ENCODE measurements at places on chromosomes 3 and 15.

DNA sequence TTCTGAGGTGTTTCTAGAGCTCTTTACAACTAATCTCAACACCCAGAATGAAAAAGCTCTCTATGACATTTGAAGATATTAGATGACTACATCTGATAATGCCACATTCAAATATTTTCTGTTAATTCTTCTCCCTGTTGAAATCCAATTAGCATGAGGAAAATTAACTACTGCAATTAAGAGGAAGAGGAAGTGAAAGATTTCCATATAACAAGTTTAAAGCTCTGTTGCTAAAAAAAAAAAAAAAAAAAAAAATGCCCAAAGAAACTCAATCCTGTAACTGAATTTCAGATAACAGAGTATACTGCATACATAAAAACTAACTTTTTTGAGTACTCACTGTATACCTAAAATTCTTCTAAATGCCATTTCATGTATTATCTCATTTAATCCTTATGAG, 109.8 kb downstream of the TNIK start:
- DNase-seq, result no peak

DNA sequence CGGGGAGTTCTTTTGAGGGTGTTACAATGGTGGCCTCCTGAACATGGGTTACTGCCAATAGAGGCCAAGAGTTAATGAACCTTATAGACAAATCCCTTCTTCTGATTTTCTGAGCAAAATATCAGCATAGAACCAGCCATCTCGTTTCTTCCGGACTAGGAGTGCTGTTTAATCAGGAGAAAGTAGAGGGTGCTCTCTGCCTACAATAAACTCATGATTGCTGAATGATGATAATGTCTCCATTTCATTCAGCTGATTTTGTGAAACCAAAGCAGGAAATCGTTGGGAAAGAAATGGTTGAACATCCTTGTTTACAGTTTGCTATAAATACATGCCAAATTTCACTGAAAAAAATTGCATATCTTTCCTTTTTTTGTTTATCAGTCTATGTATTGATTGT, 142.8 kb upstream of the PLSCR5 start:
- peak; percentile 32 for DNase-seq

DNA sequence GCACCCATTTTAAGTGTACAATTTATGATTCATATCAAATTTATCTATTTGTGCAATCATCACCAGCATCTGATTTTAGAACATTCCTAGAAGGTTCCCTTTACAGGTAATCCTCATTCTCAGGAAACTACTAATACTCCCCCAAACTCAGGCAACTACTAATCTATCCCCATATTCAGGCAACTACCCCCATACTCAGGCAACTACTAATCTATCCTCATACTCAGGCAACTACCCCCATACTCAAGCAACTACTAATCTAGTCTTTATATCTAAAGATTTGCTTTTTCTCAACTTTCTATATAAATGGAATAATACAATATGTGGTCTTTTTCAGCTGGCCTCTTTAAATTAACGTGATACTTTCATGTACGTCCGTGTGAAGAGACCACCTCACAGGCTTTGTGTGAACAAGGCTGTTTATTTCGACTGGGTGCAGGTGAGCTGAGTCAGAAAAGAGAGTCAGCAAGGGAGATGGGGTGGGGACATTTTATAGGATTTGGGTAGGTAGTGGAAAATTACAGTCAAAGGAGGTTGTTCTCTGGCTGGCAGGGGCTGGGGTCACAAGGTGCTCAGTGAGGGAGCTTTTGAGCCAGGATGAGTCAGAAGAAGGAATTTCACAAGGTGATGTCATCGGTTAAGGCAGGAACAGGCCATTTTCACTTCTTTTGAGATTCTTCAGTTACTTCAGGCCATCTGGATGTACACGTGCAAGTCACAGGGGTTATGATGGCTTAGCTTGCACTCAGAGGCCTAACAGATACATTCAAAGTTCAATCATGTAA, 1444.5 kb upstream of the CADM2 start:
- no peak for DNase-seq

DNA sequence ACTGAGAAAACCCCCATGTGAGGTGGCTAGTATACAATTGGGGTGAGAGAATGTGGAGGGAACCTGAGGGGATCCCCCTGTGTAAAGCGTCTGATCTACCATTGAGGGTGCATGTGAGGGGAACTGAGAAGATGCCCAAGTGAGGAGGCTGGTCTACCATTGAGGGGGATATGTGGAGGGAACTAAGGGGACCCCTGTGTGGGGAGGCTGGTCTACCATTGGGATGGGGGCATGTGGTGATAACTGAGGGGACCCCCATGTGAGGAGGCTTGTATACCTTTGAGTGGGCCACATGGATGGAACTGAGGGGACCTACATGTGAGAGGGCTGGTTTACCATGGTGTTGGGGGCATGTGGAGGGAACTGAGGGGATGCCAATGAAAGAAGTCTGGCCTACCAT, 160.8 kb downstream of the FBLN2 start:
- DNase-seq, result no peak

GRCh38 chr3:178405531-178405930, 130.7 kb upstream of the KCNMB2 start:
- peak; percentile 35 for DNase-seq

DNA sequence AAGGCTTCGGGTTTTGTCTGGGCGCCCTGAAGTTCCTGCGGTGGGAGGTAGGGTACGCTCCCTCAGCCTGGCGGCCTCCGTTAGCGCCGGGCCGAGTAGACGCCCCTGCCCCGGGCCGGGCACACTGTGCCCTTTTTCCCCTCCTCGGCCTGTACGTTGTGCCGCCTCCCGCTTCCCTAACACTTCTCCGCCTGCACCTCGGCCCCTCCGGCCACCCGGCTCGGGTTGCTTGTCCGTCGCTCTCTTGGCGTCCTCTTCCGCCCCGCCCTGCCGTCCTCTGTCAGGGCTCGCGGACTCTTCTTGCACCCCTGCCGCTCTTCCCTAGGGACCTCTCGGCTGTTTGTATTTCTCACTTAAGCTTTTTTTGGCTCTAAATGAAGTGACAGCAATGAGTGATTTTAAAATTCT, 384 bp downstream of the KNL1 start:
- peak; percentile 59 for DNase-seq

DNA sequence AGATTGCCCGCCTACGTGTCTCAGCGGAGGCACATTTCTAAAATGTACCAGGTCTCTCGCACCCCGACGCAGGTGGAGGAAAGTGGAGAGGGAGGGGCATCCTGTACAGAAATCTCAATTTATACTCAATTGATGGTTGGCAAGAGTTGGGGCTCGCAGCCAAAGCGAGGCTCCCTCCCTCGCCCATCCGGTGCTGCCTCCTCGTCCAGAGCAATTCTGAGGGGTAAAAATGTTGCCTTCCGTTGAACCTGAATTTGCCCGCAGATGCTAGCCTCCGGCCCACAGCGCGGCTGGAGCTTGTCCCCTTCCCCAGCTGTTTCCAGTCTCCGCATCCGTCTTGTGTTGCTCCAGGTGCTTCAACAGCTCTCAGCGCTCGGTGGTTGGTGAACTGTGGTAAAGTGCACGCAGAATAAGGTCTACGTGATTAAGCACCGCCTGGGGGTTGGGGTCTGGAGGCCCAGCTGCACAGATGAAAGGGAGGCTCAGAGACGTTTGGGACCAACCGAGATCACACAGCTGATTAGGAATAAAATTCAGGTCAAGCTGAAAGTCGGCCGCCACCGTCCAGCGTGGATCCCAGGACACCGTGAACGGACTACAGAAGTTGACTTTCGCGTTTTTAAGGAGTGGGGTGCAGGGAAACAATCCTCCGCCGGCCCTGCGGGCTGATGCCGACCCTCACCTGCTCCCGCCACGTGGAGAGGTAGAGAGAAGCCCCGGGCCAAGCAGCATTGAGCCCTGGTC, 846 bp upstream of the POLG start:
- DNase-seq, result peak; percentile 78

GRCh38 chr3:32392536-32393302, 1.1 kb downstream of the CMTM7 start:
- no peak for DNase-seq

GRCh38 chr15:98233873-98234272, 273.4 kb downstream of the ARRDC4 start:
- no peak for DNase-seq

- DNase-seq, result no peak
Observed at GRCh38 chr15:30038667-30039523, 43.9 kb upstream of the GOLGA8J start.

DNA sequence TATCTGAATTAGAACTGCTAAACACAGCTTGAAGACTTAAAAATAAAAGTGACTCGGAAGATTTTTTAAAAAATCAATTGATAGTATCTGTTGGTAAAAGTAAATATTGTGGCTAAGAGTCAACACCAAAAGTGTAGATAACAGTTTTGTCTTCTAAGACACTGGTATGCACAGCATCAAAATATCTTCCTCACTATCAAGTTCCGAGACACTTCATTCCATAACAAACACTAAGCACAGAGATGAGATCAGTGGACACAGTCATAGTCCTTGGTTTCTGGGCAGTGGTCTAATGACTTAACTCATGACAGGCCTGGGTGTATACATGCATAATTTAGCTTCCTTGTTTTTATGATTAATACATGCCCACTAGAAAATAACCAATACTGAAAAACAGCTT, 63.2 kb downstream of the PXYLP1 start:
- DNase-seq, result no peak

All from NCI-H1105 treated with DMSO at 0.1 percent for 48 hours (cell line).